Myocyte (in vitro differentiated cells): ENCODE measurements at places on chromosomes 7 and 10. TPM values are rescaled to one million over a fixed set of nuclear protein-coding genes. Genes with fewer than 3 reads are reported as not detected.

SSBP1 gene
- 182 and 193 TPM in 2 replicates for total RNA-seq

BHLHA15 gene
- total RNA-seq, result not detected in 2 replicates

ENTPD7 gene
- 7.8 and 9.3 TPM in 2 replicates for total RNA-seq

KCP gene
- total RNA-seq, result 0.19 and 0.42 TPM in 2 replicates

ECHDC3 gene
- total RNA-seq, result 1.3 and 2.4 TPM in 2 replicates

UCN3 gene
- total RNA-seq, result not detected in 2 replicates

DNA sequence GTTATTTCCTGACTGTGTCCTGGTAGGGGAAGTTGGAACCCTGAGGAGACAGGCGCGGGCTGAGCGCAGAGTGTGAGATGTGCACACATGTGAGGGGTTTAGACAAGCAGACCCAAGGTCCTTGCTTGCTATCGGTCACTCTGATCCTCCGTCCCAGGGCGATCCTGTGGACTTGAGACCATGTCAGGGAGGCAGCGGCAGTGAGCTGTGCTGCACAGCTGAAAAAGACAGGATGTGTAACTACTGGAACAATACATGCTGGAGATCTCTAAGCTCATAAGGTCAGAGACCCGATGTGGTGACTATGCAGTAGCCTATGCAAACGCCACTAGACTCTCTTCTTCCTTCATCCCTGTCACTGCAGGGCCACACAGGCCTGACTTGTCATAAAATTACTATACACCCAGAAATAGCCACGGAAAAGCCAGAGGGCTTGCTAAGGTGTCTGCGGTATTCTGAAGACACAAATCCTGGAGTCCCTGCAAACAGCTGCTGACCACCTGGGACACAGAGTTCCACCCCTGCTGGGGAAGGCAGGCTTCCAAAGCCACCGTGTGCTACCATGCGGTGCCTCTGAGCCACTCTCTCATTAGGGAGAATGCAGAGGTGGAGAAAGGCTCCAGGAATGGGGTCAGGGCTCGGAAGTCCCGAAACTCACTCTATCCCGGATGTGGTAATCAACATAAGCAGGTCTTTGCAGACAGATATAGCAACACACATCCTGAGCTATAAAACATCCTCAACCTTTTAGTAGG is 91.1 kb upstream of the DDC start:
- DNase-seq, result peak; percentile 52

DNA sequence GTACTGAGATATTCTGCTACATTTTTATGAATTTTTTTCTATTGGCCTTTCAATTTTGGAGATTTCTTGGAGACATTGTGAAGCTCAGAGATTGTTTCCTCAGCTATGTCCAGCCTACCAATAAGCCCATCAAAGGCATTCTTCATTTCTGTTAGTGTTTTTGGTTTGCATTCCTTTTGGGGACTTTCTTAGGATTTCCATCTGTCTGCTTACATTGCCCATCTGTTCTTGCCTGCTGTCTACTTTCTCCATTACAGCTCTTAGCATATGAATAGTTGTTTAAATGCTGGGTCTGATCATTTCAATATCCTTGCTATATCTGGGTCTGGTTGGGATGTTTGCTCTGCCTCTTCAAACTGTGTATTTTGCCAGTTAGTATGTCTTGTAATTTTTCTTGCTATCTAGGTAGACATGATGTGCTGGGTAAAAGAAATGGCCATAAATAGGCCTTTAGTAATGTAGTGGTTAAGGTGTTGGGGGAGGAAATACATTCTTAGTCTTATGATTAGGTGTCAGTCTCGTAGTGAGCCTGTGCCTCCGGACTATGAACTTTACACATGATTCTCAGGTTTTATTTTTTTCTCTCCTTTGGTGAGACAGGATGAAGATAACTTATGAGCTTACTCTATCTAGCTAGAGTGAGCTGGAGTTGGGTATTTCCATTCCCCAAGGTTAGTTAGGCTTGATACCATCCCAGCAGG is 32.6 kb upstream of the NME8 start:
- no peak for DNase-seq

- no peak for DNase-seq
Observed at GRCh38 chr7:26784118-26784517, 80.3 kb downstream of the SKAP2 start.

GRCh38 chr7:22417349-22417748 is 60.4 kb upstream of the RAPGEF5 start:
- peak; percentile 70 for DNase-seq

- no peak for DNase-seq
Observed at GRCh38 chr10:11194859-11195586, 177.4 kb downstream of the CELF2 start.

DNA sequence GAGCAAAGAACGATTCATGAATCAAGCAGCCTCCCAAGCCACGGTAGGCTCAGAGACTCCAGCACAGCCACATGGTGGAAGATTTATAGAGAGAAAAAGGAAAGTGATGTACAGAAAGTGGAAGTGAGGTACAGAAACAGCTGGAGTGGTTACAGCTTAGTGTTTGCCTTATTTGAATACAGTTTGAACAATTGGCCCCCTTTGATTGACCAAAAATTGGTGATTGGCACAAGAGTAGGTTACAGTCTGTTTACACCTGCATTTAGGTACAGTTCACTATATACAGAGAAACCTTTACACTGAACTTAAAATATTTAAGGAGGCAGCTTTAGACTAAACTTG is 136.4 kb upstream of the ASAH2 start:
- no peak for DNase-seq

DNA sequence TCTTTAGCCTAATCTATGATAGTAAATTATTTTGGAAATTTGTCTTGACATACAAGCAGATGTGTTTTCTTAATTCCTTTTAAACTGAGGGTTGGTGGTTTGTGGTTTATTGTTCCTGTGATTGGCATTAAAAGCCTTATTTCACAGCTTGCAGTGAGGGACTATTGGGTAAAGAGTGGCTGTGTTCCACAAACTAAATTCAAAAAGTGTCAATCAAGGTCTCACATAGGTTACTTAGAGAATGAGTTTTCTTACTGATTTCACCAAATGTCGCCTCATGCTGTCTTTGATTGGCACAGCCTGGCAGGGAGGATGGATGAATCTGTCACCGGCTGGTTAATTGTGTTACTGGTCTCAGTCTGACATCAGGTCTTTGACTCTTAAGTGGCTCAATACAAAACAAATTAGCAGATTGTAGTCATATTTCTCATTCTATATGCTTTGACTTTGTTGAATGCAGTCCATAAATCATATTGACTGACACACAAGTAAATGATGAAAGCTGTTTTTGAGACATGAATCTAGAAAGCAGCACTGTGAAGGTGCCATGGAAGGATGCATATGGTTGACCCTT is 66.8 kb upstream of the CYP26C1 start:
- no peak for DNase-seq

DNA sequence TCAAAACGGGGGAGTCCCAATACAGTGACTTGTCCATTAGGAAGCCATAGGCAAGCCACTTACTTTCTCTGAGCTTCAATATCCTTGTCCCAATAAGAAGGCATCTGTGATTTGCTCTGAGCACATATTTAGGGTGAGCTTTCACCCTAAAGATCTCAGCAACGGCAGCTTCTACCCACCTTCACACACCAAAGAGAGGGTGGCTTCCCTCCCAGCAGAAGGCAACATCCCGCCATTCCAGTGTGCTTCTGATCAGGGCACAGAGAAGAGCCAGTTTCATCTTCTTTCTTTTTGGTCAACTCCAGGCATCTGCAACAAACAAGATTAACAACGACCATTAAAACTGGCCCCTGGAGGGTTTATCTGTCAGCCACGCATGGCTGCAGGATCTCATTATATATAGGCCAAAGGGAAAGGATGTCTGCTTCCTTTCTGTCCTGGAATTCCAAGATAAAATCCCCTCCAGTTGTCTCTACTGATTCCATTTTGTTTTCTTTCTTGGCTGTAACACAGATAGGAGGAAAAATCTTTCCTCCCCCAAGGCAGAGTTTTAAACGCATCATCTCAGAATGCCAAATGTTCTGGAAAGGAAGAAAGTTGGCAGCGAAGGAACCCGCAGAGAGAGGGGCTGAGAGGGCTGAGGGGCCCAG is 491 bp upstream of the SH2D4B start:
- no peak for DNase-seq

DNA sequence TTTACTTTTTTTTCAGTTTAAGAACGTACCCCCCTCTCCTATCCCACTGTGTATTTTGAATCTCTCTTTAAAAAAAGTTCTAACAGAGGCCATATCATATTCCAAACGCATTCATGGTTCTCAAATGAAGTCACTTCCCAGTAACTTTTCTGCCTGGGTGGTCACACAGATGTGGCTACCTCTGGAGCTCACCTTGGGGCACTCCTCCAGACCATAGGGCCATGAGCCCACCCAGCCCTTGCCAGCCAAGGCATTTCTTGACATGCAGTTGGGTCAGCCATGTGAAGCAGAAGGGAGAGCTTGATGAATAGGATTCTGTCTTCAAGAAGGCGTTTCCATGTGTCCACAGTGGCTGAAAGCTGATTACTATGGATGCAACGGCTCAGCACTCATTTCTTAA is 239.3 kb downstream of the RAB11FIP2 start:
- DNase-seq, result no peak

GRCh38 chr10:71283876-71284275 is 35.2 kb upstream of the SLC29A3 start:
- no peak for DNase-seq

DNA sequence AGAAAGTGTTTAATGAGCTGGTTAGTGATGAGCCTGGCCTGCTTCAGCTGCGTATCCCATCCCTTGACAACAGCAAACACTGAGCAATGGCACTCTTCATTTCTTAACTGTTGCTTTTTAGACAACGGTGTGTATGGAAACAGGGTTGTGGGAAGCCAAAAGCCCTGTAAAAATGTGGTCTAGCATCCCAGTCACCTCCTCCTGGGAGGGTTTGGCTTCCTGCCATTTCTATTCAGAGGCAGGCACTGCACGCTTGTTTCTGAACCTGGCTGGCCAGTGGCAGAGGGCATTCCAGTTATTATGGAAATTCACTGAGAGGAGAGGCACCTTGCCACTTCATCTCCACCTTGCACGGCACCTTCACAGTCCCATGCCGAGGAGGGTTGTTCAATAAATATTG is 123.0 kb upstream of the ADARB2 start:
- no peak for DNase-seq

DNA sequence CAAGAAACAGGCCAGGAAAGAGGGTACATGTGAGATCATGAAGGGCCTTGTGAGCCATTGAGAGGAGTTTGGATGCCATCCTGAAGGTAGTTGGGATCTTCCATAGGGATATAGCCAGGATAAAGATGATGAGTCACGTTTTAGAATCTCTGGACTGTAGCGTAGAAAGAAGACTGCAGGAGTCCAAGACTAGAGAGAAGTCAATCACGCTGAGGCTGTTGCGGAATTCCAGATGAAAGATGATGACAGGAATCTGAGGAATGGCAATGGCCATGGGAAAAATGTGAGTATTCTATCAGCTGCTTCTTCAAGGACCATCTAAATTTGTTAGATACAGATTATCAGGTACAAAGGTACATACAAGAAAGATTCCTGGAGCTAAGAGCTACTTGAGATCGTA is 711.3 kb downstream of the GRM8 start:
- DNase-seq, result no peak

DNA sequence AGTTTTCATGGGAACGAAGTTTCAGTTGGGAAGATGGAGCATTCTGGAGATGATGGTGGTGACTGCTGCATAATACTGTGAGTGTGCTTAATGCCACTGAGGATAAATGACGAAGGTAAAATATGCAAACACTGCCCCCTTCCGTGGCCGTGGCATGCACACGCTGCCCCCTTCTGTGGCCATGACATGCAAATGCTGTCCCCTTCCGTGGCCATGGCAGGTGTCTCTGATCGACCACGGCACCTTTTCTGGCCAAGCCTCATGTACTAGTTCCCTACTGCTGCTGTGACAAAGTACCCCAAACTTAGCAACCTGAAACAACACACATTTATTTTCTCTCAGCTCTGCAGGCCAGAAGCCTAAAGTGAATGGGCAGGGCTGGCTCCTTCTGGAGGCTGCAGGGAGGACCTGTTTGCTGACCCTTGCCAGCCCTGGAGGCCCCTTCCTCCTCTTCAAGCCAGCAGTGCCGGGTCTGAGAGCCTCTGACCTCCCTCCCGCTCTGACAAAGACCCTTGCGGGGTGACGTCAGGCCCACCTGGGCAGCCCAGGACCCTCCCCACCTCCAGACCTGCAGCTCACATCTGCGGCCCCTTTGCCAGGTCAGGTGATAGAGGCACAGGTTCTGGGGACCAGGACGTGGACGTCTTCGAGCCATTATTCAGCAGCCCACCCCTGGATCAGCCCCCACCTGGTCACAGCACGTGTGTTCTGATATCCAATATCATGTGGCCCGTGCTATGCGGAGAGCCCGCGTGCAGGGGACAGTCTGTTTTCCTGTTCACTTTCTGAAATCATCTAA is 82.0 kb downstream of the MICALL2 start:
- DNase-seq, result no peak

- DNase-seq, result peak; percentile 38
Observed at GRCh38 chr10:100969187-100970075, at the start of gene SEMA4G. Gene SEMA4G, plus strand, starts transcription at chr10:100969504. Its CDS starts 3,409 bp downstream, at chr10:100972913.

- DNase-seq, result no peak
Observed at GRCh38 chr7:109983618-109984017, 1107.3 kb upstream of the LRRN3 start.

GRCh38 chr10:5146920-5147254 is 38.1 kb downstream of the AKR1C8 start:
- DNase-seq, result no peak

DNA sequence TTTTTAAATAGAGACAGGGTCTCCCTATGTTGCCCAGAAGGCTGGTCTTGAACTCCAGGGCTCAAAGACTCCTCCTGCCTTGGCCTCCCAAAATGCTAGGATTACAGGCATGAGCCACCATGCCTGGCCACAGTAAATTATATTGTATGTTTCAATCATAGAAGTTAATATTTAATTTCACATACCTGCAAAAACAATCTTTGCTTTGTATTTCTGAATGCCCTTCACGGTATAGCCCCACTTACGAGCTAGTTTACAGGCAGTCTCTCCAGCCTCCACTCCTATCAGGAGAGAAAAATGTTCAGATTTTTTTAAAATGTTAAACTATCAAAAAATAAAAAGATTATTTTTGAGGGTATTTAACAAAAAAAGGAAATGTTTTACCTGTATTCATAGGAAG is 10.4 kb downstream of the OAT start:
- DNase-seq, result no peak

- DNase-seq, result peak; percentile 14
Observed at GRCh38 chr7:136891850-136892249, 23.4 kb downstream of the CHRM2 start.
